ENCODE measurements at places on chromosomes 7 and 10. TPM values are rescaled to one million over a fixed set of nuclear protein-coding genes. Genes with fewer than 3 reads are reported as not detected.

- DNase-seq: no peak
These were observed 15.2 kb downstream of the ZNF282 start for GRCh38 chr7:149210551-149210950.

GRCh38 chr7:106111655-106112117, 426 bp downstream of the SYPL1 start:
- DNase-seq: peak; percentile 78

DNA sequence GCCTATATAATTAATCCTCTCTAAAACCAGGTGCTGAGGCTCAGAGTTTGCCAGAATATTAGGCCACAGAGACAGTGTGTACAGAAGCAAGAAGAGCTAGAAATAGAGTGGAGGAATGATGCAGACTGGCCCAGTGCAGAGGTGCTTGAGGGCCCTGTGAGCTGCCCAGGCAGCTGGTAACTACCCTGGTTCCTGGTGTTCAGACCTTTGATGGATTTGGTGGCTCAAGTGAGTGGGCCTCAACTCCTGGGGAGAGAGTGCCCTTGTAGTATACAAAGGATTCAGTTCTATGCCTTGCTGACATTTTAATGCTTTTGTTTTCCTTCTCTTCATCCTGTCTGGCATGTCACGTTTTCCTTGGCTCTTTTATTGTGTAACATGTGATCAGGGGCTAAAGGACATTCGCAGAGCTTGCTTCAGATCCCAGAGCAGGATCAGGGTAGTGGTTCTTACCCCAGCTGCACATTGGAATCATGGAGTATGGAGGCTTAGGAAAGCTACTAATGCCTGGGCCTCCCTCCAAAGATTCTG, 20.0 kb downstream of the LRRC4 start:
- no peak for DNase-seq

GRCh38 chr7:2259480-2259879, 17.5 kb downstream of the NUDT1 start:
- no peak for DNase-seq

- DNase-seq: peak; percentile 23
These were observed 98.2 kb downstream of the PRPF18 start for GRCh38 chr10:13684806-13685482.

DNA sequence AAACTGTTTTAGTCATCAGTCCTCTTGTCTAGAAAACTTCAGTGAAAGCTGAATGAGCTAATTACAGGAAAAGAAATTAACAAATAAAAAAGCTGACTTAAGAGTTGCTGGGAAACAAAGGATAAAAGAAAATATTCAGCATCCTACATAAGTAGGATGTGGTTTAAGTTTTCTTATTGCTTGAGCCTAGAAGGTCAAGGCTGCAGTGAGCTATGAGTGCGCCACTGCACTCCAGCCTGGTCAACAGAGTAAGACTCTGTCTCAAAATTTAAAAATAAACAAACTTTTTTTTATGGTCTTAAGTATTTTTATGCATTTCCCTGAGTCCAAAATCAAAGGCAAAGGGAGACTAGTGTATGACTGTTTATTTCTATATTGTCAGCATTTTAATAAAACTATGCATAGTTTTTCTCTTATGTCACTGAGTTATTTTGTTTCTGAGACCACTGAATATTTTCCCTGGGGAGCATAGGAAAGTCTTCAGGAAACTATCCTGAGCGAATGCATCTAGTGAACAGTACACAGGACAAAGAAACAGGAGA, 40.0 kb upstream of the LRRN3 start:
- no peak for DNase-seq

- DNase-seq: no peak
These were observed 183.8 kb downstream of the PRKCQ start for GRCh38 chr10:6396226-6396625.

- DNase-seq: no peak
These were observed 69.1 kb upstream of the NANOS1 start for GRCh38 chr10:118960157-118961090.

DNA sequence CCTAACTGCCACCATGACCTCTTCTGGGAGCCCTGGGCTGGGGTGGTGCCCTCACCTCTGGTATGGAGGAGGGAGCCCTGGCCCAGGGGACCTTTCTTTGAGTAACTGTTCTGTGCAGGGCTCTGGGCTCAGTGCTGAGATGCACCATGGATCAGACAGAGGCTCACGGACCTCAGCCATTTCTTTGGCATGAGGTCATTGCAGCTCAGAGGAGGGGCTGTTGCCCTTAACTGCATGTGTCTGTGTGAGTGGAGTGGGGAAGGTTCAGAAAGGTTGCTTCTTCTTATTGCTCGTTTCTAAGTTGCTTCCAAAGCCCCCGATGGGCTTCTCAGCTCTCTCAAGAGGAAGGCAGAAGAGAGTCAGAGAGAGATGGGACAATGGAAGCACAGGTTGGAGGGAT, 233.9 kb downstream of the RPS24 start:
- DNase-seq: peak; percentile 51

DNA sequence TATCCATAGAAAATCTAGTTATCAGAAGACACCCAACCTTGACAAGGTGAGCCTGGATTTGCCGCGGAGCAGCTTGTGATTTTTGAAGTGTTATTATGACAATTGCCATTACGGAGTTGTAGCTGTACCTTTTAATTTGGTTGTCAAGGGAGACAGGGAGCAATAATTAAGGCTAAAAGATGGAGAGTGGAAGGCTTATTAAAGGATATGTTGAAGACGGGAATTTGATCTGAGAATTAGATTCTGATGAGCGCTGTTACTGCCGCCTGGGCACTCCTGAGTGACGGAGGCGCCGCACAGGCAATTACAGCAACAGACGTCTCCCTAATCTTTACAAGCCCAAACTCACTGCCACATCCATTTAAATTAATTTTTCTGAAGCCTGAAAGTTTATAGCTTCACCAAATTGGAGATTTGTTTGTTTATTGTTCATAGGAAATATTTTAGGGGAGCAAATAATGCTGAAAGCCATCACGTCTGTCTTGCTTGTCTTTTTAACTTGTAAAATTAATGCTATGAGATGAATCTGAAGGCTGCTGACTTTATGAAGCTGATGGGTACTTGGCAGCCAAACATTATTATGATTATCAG, 475.0 kb upstream of the ADARB2 start:
- no peak for DNase-seq

GRCh38 chr10:92052741-92053140, 129.2 kb downstream of the BTAF1 start:
- no peak for DNase-seq

GRCh38 chr7:93262535-93262934, 30.4 kb downstream of the VPS50 start:
- DNase-seq: no peak

- DNase-seq: no peak
These were observed 96.6 kb downstream of the TAX1BP1 start for GRCh38 chr7:27836536-27836935.

GRCh38 chr7:45930967-45931366, 9.9 kb upstream of the IGFBP3 start:
- DNase-seq: no peak

DNA sequence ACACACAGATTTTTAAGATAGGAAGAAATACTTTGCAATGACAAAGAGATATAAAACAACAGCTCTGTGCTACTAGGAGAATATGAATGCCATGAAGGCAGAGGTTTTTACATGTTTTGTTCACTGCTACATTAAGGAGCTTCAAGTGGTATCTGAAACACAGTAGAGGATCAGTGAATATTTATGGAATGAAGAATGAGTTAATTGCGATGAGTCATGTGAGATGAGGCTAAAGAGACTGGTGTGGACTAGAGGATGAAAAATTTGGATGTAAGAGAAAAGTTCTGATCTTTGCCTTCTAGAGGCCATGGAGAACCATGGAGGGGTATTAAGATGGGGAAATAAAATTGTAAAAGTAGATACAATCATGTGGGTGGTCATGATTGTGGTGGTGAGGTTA, 434.2 kb downstream of the PHTF2 start:
- DNase-seq: peak; percentile 45

The IKZF5 gene
- 4.5 TPM for total RNA-seq

The TRIM73 gene
- 0.83 TPM for total RNA-seq

The LANCL2 gene
- 23.9 TPM for total RNA-seq

Measured in LHCN-M2 (cell line).